Ovary (tissue), 10 donors: ENCODE measurements at places on chromosomes 16 and 17. TPM values are rescaled to one million over a fixed set of nuclear protein-coding genes. Genes with fewer than 3 reads are reported as not detected.

- no peaks in the 10 kb centered on the region for H3K36me3 ChIP-seq
- no peaks in the 10 kb centered on the region for H3K27me3 ChIP-seq
- no peak for DNase-seq
- no peaks in the 10 kb centered on the region for H3K4me1 ChIP-seq
- H3K27ac ChIP-seq, result no peak overlapping the region
- no peak overlapping the region for H3K4me3 ChIP-seq
These were observed 4.9 kb upstream of the SOX9 start for GRCh38 chr17:72115781-72116525.

GRCh38 chr16:47213761-47214440 lies 70.2 kb upstream of the NETO2 start:
- H3K4me1 ChIP-seq, result no peaks in the 10 kb centered on the region
- H3K27me3 ChIP-seq, result no peaks in the 10 kb centered on the region

DNA sequence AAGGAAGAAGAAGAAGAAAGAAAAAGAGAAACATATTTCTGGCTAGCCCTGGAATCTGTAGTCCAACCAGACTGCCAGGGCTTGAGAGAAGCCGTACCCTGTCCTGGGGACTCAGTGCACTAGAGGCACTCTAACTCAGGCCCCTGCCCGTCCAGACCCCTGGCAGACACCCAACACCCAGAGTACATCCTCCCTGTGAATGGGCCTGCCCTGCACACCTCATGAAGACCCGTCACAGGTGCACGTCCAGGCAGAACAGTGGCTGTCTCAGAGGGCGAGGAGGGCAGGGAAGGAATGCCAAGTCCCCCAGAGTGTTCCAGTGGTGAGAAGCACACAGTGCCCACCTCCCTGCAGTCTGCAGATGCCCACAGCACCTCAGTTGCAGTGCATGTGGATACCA lies 23.0 kb downstream of the MPG start:
- peak overlapping the region; percentile 66 for H3K27ac ChIP-seq
- H3K4me1 ChIP-seq, result peaks cover 22% of the 10 kb centered on the region
- no peaks in the 10 kb centered on the region for H3K27me3 ChIP-seq
- no peak for DNase-seq

GRCh38 chr16:81489547-81490267 lies 45.1 kb downstream of the CMIP start:
- H3K27ac ChIP-seq, result no peak overlapping the region
- H3K36me3 ChIP-seq, result no peaks in the 10 kb centered on the region
- no peaks in the 10 kb centered on the region for H3K27me3 ChIP-seq
- peaks cover 17% of the 10 kb centered on the region for H3K4me1 ChIP-seq
- no peak for DNase-seq

- H3K4me1 ChIP-seq, result no peaks in the 10 kb centered on the region
- no peaks in the 10 kb centered on the region for H3K36me3 ChIP-seq
- H3K4me3 ChIP-seq, result no peak overlapping the region
- H3K27ac ChIP-seq, result no peak overlapping the region
- H3K27me3 ChIP-seq, result no peaks in the 10 kb centered on the region
These were observed 2.8 kb upstream of the KRT23 start for GRCh38 chr17:40940266-40940665.

- H3K4me3 ChIP-seq, result no peak overlapping the region
- H3K36me3 ChIP-seq, result no peaks in the 10 kb centered on the region
- peaks cover 7% of the 10 kb centered on the region for H3K4me1 ChIP-seq
- H3K27ac ChIP-seq, result no peak overlapping the region
These were observed 86.2 kb upstream of the CBX4 start for GRCh38 chr17:79925242-79925957.

DNA sequence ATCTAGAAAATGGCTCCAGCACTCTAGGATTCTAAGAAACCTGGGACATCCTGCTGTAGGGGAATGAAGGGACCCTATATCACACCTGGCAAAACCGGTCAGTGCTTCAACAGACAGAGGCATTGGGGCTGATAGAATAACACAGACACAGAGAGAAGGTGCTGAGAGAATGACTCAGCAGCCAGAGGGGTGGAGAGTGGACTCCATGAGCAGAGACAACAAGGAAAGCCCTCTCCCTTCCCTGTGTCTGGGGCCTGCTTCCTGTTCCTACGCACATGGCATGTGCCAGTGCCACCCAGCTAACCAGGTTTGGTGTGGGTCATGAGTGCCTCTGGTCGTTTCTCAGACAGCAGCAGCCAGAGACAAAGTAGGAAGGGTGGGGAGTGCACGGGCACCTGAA lies 140.3 kb downstream of the CCT6B start:
- no peaks in the 10 kb centered on the region for H3K27me3 ChIP-seq
- no peaks in the 10 kb centered on the region for H3K36me3 ChIP-seq
- DNase-seq, result no peak
- no peaks in the 10 kb centered on the region for H3K4me1 ChIP-seq

The SP6 gene
- 1.3 TPM for total RNA-seq

- H3K4me3 ChIP-seq, result peak overlapping the region; percentile 68
- H3K27ac ChIP-seq, result peak overlapping the region; percentile 53
- peak; percentile 30 for DNase-seq
- no peaks in the 10 kb centered on the region for H3K36me3 ChIP-seq
These were observed 580 bp downstream of the BCAR1 start for GRCh38 chr16:75250809-75251279.

GRCh38 chr17:27817731-27818130 lies 17.4 kb upstream of the NOS2 start:
- H3K4me1 ChIP-seq, result peaks cover 7% of the 10 kb centered on the region
- H3K4me3 ChIP-seq, result no peak overlapping the region
- DNase-seq, result no peak
- H3K27ac ChIP-seq, result no peak overlapping the region

The CFAP119 gene
- 6.9 TPM for total RNA-seq

DNA sequence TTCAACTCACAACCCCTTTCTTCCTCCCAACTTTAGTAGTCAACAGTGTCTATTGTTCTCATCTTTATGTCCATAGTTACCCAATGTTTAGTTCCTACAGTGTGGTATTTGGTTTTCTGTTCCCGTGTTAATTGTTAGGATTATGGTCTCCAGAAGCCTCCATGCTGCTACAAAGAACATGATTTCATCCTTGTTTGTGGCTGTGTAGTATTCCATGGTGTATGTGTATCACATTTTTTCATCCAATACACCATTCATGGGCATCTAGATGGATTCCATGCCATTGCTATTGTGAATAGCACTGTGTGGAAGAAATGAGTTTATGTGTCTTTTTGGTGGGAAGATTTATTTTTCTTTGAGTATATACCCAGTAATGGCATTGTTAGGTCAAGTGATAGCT lies 420.3 kb downstream of the XYLT1 start:
- H3K4me3 ChIP-seq, result no peak overlapping the region
- H3K4me1 ChIP-seq, result no peaks in the 10 kb centered on the region
- no peaks in the 10 kb centered on the region for H3K27me3 ChIP-seq
- DNase-seq, result no peak
- no peaks in the 10 kb centered on the region for H3K36me3 ChIP-seq

- H3K4me1 ChIP-seq, result no peaks in the 10 kb centered on the region
- DNase-seq, result no peak
- no peak overlapping the region for H3K27ac ChIP-seq
These were observed 1259.0 kb upstream of the GOT2 start for GRCh38 chr16:59993101-59993500.

DNA sequence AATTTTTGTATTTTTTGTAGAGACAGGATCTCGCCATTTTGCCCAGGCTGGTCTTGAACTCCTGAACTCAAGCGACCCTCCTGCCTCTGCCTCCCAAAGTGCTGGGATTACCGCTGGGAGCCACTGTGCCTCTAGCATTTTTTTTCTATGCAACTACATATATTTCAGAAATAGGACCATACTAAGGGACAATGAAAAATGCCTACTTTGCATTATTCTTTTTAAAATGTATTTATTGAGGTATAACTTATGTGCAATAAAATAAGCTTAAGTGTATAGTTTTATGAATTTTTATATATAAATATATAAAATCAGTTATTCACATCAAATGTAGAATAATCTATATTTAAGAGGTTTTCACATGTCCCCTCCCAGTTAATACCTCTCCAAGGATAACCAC lies 38.1 kb downstream of the KATNIP start:
- H3K36me3 ChIP-seq, result no peaks in the 10 kb centered on the region
- no peak overlapping the region for H3K4me3 ChIP-seq
- DNase-seq, result no peak
- no peak overlapping the region for H3K27ac ChIP-seq

The KRTAP2-1 gene
- not detected for total RNA-seq

- no peaks in the 10 kb centered on the region for H3K36me3 ChIP-seq
- peaks cover 7% of the 10 kb centered on the region for H3K4me1 ChIP-seq
- H3K4me3 ChIP-seq, result no peak overlapping the region
- H3K27me3 ChIP-seq, result no peaks in the 10 kb centered on the region
These were observed 2.3 kb downstream of the SLFN5 start for GRCh38 chr17:35245196-35245486.

DNA sequence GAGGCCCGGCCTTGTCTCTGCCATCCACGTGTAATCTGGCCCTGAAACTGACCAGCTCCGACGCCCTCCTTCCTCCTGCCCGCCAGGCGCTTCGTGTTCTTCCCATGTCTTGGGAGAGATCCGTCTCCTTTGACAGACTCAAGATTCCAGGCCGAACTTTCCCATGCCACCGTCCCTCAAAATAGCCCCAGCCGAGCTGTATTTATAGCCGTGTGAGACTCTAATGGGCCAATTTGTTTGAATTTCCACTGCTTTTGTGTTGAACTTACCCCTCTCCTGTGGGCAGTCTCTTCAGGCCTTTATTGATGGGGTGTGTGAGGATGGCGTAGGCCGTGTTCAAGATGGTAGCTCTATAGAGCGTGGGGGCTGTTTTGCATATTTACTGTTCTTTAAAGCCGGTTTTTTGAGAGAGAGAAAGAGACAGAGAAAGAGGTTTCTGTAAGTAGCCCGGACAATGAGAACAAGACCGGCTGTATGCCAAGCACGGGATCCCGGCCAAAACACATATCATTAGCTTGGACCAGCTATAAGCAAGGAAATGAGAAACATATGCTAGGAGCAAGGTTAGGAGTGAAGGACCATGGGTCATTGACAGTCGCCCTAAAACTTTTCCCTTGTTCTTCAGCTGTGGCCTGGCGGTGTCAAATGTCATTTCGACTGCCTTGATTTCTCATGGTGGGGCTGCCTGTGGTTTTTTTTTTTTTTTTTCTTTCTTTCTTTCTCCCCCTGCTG lies 124.5 kb upstream of the ZFHX3 start:
- peaks cover 10% of the 10 kb centered on the region for H3K4me1 ChIP-seq
- H3K36me3 ChIP-seq, result no peaks in the 10 kb centered on the region
- peak; percentile 80 for DNase-seq
- no peak overlapping the region for H3K4me3 ChIP-seq
- H3K27me3 ChIP-seq, result no peaks in the 10 kb centered on the region
- peak overlapping the region; percentile 7 for H3K27ac ChIP-seq

- H3K4me1 ChIP-seq, result no peaks in the 10 kb centered on the region
- no peaks in the 10 kb centered on the region for H3K27me3 ChIP-seq
- no peaks in the 10 kb centered on the region for H3K36me3 ChIP-seq
These were observed 10.2 kb downstream of the CDR2 start for GRCh38 chr16:22364241-22364640.

The FOXJ1 gene
- total RNA-seq, result 168 TPM

DNA sequence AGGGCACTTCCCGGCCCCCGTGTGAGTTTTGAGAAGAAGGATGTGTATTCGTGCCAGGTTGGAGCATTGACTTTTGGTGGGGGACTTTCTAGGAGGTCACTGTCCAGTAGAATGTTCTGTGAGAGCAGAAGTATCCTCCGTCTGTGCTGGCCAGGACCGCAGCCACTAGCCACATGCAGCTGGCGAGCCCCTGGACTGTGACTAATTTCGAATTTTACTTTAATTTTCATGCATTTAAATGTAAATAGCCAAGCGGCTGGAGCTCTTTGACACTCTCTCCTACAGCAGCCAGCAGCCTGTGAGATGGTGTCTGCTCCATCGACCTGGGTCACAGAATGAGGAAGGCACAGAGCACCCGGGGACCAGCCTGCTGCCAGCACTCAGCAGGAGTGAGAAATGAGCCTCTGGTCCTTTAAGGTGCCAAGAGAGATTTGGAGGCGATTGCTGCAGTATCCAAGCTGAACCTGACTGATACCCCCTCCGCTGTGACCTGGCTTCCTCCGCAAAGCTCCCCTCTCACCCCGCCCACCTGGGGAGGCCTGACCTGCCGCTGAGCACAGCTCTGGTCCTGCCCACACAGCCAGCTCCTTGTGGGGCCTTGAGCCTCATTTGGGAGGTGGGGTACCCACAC lies 7.8 kb downstream of the ATP2A3 start:
- no peak overlapping the region for H3K27ac ChIP-seq

DNA sequence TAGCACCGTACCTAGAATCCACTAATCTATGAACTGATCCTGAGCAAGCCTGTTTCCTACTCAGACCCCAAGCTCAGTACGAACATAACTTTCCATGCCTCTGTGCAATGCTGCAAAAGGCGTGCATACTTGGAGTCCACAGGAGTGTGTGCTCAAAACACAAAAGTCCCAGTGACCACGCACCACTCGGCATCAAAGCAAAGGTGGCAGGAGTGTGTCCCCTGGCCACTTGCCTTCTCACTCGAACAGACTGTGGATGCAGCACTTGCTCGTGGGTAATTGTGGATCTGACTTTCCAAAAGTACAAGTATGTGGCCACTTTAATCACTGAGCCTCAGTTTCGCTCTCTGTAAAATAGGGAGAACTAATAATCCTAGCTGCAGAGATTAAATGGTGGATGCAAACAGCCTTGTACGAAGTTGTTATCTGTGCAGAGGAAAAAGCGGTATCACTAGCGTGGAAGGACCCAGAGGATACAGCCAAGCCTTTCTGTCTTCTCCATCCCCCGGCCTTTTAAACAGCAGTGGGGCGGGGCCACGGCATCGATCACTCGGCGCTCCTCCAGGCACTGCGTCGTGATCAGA lies 311 bp upstream of the KDM8 start:
- no peaks in the 10 kb centered on the region for H3K36me3 ChIP-seq
- H3K4me3 ChIP-seq, result peak overlapping the region; percentile 73
- H3K27me3 ChIP-seq, result no peaks in the 10 kb centered on the region
- peak overlapping the region; percentile 96 for H3K27ac ChIP-seq
- peaks cover 8% of the 10 kb centered on the region for H3K4me1 ChIP-seq

The AANAT gene
- not detected for total RNA-seq

- no peak overlapping the region for H3K4me3 ChIP-seq
- no peaks in the 10 kb centered on the region for H3K27me3 ChIP-seq
- H3K4me1 ChIP-seq, result no peaks in the 10 kb centered on the region
These were observed 22.3 kb downstream of the DYNLRB2 start for GRCh38 chr16:80563066-80563465.

DNA sequence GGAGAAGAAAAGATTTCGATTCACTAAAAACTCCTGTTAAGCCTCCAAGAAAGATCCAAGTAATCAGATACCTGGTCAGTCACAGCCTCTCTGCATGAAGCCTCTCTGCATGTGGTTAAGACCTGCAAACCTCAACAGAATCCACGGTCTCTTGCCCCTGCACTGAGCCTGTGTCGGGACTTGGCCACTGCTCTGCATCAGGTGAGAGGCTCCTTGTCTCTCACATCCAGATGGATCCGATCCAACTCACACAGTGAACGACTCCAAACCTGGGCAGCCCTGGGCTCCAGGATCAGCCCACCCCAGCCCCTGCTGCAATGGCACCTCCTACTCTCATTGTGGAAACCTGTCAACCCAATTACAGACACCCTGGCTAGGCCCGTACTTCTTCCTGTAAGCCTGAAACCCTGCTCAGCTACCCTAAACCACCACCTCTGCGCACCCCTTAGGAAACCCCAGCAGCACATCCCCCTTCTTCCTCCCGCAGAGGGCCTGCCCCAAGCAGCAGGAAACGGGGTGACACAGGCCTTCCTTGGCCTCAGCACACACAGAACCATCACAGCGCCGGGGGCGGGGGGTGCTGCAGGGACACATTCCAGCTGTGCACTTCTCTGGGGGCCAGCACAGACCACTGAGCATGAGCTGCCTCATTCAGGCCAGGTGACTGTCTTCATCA lies 129.5 kb downstream of the ANKRD11 start:
- DNase-seq, result no peak
- no peaks in the 10 kb centered on the region for H3K27me3 ChIP-seq
- H3K4me3 ChIP-seq, result no peak overlapping the region
- peaks cover 35% of the 10 kb centered on the region for H3K4me1 ChIP-seq
- no peaks in the 10 kb centered on the region for H3K36me3 ChIP-seq
- H3K27ac ChIP-seq, result no peak overlapping the region
